Small intestine (tissue), 16 donors: ENCODE measurements at places on chromosomes 3 and 15. TPM values are rescaled to one million over a fixed set of nuclear protein-coding genes. Genes with fewer than 3 reads are reported as not detected.

TRPM1 gene
- under 0.01 TPM for polyA plus RNA-seq

ADAMTS7 gene
- polyA plus RNA-seq, result 8.8 TPM

LRIG1 gene
- polyA plus RNA-seq, result 3.5 TPM

CCR3 gene
- 0.22 TPM for polyA plus RNA-seq

CKMT1A gene
- polyA plus RNA-seq, result 97.0 TPM

TYRO3 gene
- 9.6 TPM for polyA plus RNA-seq

GRCh38 chr3:27721717-27722564 is at the start of gene EOMES:
EOMES (minus strand) TSS chr3:27722323; CDS start chr3:27722294, 29 bp downstream.
- H3K4me3 ChIP-seq, result peak within 1 kb of the TSS; percentile 53
- no peaks in the 10 kb centered on the region for H3K36me3 ChIP-seq
- peaks cover 87% of the 10 kb centered on the region for H3K27me3 ChIP-seq
- peak; percentile 65 for DNase-seq
